Stimulated activated CD8-positive, alpha-beta memory T cell treated with anti-CD3 and anti-CD28 coated beads, Interleukin-15, amount 100 ng/mL, for 4 hours (primary cell): ENCODE measurements at places on chromosomes 12 and 14.
A peak's percentile ranks its signal among the peaks of the same experiment; 100 is the strongest.

DNA sequence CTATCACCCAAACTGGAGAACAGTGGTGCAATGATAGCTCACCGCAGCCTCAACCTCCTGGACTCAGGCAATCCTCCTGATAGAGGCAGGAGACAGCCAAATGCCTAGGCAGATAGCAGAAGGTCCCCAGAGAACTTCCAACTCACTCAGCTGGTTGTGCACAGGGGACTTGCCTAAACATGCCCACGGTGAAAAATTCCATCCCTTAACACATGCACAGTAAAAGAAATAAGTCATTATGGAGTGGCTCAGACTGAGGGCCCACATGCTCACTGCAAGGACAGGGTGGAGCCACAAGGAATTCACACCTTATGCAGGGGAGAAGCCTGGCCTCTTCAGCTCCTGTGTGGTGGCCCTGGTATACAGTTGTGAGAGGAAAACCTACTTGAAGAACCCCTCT lies 525.8 kb upstream of the ATP2B1 start:
- no peak for DNase-seq

- DNase-seq, result no peak
Observed at GRCh38 chr12:80364056-80364455, 80.0 kb upstream of the PTPRQ start.

GRCh38 chr12:4743046-4743445 lies 22.8 kb downstream of the GALNT8 start:
- no peak for DNase-seq

DNA sequence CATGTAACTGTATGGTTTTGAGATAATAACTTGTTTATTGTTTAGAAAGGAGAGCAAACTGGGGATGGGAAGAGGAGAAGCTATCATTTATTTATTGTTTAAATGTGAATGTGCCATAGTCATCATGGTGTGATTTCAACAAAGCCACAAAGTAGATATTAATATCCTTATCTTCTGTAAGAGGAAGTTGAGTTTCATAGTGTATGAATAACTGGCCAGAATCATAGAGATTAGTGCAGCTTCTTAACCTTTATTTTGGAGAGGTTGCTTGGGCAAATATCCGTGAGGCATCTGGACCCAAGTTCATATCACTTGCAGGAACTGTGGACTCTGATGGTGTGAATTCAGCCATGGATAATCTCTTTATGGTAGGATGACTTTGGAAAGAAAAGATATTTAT lies 26.8 kb upstream of the LYZ start:
- no peak for DNase-seq

GRCh38 chr14:100677554-100678468 lies 48.9 kb upstream of the DLK1 start:
- DNase-seq, result no peak

DNA sequence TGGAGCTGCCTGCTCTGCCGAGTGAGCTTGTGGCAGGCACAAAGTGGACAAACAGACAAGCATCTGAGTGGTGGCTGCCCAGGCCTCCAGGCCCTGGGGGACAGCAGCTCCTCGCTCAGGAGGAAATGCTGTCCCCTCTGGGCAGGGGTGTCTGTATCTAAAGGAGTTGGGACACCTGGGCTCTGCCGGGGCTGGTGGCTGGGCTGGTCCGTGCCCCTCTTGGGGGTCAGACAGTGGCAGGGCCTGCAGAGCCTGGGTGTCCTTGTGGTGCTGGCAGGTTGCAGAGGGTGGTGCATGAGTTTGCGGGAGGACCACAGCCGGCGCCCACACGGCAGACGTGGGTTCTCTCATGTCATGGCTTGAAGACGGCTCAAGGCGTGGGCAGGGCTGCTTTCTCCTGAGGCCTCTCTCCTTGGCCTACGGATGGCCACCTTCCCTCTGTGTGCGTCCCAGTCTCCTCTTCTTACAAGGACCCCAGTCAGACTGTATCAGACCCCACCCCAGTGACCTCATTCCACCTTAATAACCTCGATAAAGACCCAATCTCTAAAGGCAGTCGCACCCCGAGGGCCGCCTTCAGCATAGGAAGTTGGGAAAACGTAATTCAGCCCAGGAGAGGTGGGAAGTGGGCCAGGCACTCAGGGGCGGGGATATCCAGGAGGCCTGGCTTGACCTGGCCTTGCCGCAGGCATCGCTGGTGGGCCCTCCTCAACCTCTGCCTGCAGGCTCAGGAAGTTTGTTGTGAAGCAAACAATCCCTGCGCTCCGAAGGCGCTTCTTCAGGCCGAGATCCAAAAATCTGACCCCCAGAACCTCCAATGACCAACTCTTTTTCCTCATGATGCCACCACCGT lies 110.0 kb downstream of the KIF26A start:
- DNase-seq, result no peak

GRCh38 chr12:91627225-91627624 lies 444.6 kb upstream of the DCN start:
- no peak for DNase-seq

GRCh38 chr12:121774968-121775474 lies 18.5 kb downstream of the RHOF start:
- DNase-seq, result no peak

DNA sequence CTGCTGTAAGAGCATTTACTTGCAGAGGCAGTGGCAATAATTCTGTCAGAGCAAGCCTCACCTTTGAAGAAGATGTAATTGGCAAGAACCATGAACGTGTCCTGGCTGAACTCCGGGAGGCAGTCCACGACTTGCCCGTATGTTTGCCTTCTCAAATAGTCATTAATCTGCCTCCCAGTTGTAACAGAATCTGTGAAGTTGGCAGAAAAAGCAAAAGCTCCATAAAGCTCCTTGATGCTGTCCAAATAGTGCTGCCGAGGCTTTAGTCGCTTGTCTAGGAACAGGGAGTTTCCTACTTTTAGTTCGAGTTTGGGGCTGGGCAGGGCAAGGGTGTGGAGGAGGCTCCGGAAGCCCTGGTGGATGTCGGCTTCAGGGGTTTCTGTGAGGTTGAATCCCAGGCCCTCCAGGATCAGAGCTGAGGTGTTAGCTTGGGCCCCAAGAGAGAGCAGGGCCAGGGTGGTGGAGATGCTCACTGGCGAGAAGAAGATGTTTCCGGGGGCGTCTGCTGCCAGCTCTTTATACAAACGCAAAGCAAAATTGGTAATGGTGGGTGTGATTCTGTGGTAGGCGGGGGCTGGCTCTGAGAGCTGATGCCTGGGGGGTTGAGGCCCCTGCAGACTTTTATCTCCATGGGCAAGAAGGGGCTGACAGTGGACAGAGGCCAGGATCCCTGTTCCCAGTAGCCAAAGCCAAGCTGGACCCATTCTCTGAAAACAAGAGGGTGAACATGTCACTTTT lies 4.4 kb downstream of the SERPINA11 start:
- DNase-seq, result no peak

DNA sequence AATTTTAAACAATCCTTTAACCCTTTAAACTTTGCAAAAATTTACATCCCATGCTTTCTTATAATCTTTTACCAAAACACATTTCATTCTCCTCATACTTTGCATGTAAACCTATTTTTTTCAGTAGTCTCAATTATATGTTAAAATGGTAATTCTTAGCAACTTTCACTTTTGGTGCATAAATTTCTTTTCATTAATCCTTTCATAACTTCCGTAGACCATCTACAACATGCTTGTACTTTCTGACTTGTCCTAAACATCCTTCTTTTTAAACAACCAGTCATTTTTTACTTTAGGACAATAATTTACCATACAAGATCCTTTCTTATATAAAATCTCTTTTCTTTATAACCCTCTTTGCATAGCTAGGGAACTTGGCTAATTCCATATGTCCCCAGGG lies 19.5 kb downstream of the CCDC91 start:
- DNase-seq, result no peak

DNA sequence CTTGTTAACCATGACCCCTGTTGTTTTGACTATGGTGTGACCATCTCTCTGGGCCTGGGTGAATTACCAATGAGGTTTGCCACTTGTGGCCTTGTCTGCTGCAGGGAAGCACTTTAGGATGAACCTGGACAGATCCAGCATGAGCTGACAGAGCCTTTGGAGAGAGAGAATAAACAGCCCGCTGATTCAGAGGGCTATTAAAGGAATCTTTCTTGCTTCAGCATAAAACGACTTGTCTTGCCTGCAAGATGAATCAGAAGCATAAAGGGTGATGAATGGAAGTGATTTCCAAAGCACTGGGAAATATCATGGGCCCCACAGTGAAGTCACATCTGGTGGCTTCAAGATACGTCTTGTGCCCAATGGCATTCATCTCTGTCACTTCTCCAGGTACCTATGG lies 69.0 kb upstream of the WSCD2 start:
- no peak for DNase-seq

DNA sequence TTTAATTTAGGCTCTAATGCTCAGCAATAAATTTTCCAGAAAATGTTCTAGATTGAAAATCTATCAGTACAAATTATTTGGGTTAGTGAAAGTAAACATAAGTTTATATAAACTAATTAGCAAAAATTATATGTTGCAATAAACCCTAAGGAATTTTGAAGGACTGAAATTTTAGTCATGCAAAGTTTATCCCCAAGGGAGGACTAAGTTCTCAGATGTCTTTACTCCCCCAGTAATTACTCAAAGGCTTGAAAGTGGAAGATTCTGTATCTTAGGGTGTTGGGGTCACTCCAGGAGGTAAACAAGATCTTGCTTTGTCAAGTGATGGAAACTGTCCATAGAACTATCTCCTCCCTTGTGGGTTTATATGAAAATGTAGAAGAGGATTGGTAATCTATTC lies 183.7 kb downstream of the AKAP6 start:
- no peak for DNase-seq

- DNase-seq, result no peak
Observed at GRCh38 chr14:93035585-93035916, 80.2 kb downstream of the ITPK1 start.

DNA sequence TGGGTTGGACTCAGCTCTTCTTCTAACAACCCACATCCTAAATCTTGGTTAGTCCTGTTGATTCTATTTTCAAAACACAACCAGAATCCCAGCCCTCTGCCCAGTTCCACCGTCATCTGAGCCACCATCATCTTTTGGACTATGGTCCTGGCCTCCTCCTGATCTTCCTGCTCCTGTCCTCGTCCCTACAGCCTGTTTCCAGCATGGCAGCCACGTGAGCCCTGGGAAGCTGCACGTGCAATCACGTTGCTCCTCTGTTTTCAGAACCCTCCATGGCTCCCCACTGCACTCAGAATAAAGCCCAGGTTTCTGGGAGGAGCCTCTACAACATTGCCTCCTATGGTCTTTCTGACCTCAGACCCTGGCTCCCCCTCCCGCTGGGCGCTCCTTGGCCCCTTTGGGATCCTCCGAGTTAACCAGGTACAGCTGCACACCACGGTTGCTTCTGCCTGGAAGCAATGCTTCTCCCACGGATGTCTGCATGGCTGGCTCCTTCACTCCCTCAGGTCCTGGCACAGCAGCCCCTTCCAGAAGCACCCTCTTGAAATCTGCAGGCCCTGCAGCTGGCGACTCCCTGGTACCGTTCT lies 44.5 kb downstream of the BEGAIN start:
- DNase-seq, result no peak

- no peak for DNase-seq
Observed at GRCh38 chr12:11849757-11850504, 200.5 kb downstream of the ETV6 start.

DNA sequence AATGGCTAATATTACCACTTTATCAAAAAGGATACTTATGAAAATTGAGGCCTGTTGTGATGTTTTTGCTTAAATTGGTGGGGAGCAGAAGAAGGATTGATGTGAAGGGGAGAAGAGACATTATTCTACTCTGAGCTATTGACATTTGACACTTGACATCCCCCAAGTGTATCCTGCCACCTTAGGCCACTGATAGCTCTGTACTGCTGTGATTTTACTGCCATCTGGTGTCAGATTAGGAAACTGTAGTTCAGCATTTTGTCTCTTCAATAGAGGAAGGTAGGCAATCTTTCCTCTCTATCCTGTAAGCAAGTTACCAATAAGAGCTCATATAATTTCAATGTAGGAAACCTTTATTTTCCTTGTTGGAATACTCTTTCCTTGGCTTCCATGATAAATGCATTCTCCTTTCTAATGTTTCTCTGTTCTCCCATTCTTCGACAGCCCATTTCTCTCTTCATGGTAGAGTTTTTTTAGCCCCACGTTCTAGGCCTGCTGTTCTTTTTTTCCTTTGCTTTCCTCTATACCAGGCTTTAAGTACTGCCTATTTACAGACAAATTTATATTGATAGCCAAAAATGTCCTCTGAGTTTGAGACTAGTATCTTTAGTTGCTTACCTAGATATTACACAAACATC lies 46.3 kb downstream of the PPHLN1 start:
- no peak for DNase-seq

GRCh38 chr14:55746558-55746957 lies 166.6 kb downstream of the KTN1 start:
- DNase-seq, result no peak

GRCh38 chr12:21771311-21771710 lies 3.2 kb downstream of the KCNJ8 start:
- no peak for DNase-seq

DNA sequence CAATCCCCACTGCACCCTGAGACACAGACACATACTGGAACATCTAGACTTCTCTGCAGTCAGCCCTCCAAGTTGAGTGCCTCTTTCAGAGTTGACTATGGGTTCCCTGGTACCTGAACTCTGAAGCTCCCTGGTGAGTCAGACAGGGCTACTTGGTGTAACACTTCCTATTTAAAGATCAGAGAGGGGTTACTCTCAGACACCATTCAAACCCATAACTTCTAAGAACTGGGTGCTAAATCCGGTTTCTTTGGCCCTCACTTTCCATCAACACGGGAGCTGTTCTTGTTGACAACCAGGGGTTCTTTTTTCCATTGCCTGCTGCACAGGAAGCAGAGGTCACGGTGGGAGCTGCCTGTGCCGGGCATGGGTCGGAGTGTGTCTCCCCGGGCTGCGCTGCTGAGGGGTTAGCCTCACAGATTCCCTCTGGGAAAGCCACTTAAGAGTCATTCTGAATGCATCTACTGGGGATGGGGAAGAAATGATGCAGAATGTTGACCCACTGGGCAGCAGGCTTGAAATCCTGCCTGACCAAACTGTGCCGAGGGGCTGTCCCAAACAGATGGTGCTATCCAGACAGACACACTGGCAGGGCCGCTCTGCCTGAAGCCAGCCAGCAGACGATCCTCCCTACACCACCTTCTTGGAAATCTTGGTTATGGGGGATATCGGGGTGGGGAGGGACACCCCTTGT lies 74.1 kb downstream of the PITPNM2 start:
- peak; percentile 12 for DNase-seq

GRCh38 chr12:66965621-66966020 lies 286.7 kb upstream of the GRIP1 start:
- no peak for DNase-seq

DNA sequence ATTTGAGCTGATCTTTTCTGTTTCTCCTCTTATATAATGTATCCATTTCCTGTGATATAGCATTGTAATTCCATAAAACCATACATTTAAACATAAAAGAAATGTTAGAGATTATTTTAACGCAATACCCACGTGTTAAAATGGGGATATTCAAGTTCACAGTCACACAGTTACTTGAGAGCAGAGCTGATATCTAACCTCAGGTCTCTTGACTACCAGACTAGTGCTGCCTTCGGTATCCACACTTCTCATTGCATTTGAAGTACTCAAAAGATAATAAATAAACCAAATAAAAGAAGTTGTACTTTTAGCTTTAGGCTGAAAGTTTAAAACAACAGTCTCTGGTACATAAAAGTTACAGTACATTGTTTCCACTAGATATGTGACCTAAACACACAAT lies 2.9 kb downstream of the CLECL1 start:
- DNase-seq, result no peak

- DNase-seq, result no peak
Observed at GRCh38 chr12:113651662-113652061, 180.0 kb upstream of the LHX5 start.

- DNase-seq, result no peak
Observed at GRCh38 chr12:44342371-44342770, 506.5 kb downstream of the TMEM117 start.
